Activated T-cell treated with anti-CD3 and anti-CD28 coated beads, Interleukin-2, amount 50 U/mL, for 72 hours (primary cell): ENCODE measurements at places on chromosomes 7 and 10. TPM values are rescaled to one million over a fixed set of nuclear protein-coding genes. Genes with fewer than 3 reads are reported as not detected.

Gene FAM131B
- 3.1 TPM for total RNA-seq

Gene C10orf62
- not detected for total RNA-seq

Gene ANKRD30A
- not detected for total RNA-seq

Gene SBDS
- total RNA-seq, result 82.8 TPM

Gene CFAP43
- total RNA-seq, result 0.21 TPM

Gene SNX8
- 31.2 TPM for total RNA-seq

Gene CRHR2
- not detected for total RNA-seq

Gene MYPN
- total RNA-seq, result not detected

Gene GPR146
- total RNA-seq, result 0.91 TPM

Gene RBP3
- not detected for total RNA-seq

Gene NPY4R
- not detected for total RNA-seq

Gene RBAK
- 14.8 TPM for total RNA-seq

Gene NODAL
- not detected for total RNA-seq

Gene OR13A1
- not detected for total RNA-seq

Gene ZNF485
- total RNA-seq, result 4.6 TPM

Gene AS3MT
- total RNA-seq, result 0.39 TPM

Gene AP1S1
- 28.4 TPM for total RNA-seq

Gene PPRC1
- 42.6 TPM for total RNA-seq

Gene TRIM74
- 1.8 TPM for total RNA-seq

Gene KEL
- 0.31 TPM for total RNA-seq

Gene ANKRD61
- total RNA-seq, result not detected

Gene POLL
- 38.0 TPM for total RNA-seq

Gene CFTR
- not detected for total RNA-seq

Gene TBRG4
- total RNA-seq, result 118 TPM

Gene CYP2E1
- total RNA-seq, result 1.4 TPM

Gene SFMBT2
- total RNA-seq, result 28.2 TPM

Gene ADCY1
- 52.3 TPM for total RNA-seq

Gene FAM25A
- not detected for total RNA-seq

Gene PTPRZ1
- total RNA-seq, result not detected

Gene STAG3
- 121 TPM for total RNA-seq

Gene NPC1L1
- total RNA-seq, result 0.12 TPM

Gene TUBAL3
- not detected for total RNA-seq

Gene BMPER
- total RNA-seq, result not detected

Gene FLNC
- 0.07 TPM for total RNA-seq

Gene PDE6C
- total RNA-seq, result not detected

Gene AFAP1L2
- 1.5 TPM for total RNA-seq

Gene SRGN
- total RNA-seq, result 439 TPM

Gene CTAGE15
- not detected for total RNA-seq

Gene PDE1C
- total RNA-seq, result not detected

Gene MGAM2
- total RNA-seq, result 0.09 TPM

Gene ZNF467
- total RNA-seq, result 0.53 TPM

Gene CALY
- total RNA-seq, result not detected

Gene TRPV5
- total RNA-seq, result 0.09 TPM

Gene ANXA8L1
- total RNA-seq, result not detected

Gene TMEM26
- total RNA-seq, result not detected

Gene GAD2
- total RNA-seq, result not detected

Gene DRGX
- total RNA-seq, result not detected

Gene ACTL6B
- not detected for total RNA-seq

Gene ZPBP
- not detected for total RNA-seq

Gene FZD8
- total RNA-seq, result 0.50 TPM

Gene LAMB1
- not detected for total RNA-seq

Gene LIPK
- total RNA-seq, result not detected

Gene EFCAB10
- not detected for total RNA-seq

Gene ARHGEF5
- 16.8 TPM for total RNA-seq

Gene SLC18A3
- not detected for total RNA-seq

Gene CD36
- total RNA-seq, result 0.65 TPM

Gene OLAH
- 3.8 TPM for total RNA-seq

Gene CALML5
- total RNA-seq, result not detected

Gene POM121L12
- not detected for total RNA-seq
